ENCODE measurements at places on chromosomes 13 and 19. TPM values are rescaled to one million over a fixed set of nuclear protein-coding genes. Genes with fewer than 3 reads are reported as not detected.
A peak's percentile ranks its signal among the peaks of the same experiment; 100 is the strongest.

GRCh38 chr19:44626048-44626624, 12.8 kb downstream of the IGSF23 start:
- no peak for DNase-seq

GRCh38 chr19:9086761-9087160, at the start of gene OR1M1:
TSS of gene OR1M1 (plus strand) at chr19:9087061. CDS start at chr19:9093245, 6,184 bp downstream.
- DNase-seq = no peak

DNA sequence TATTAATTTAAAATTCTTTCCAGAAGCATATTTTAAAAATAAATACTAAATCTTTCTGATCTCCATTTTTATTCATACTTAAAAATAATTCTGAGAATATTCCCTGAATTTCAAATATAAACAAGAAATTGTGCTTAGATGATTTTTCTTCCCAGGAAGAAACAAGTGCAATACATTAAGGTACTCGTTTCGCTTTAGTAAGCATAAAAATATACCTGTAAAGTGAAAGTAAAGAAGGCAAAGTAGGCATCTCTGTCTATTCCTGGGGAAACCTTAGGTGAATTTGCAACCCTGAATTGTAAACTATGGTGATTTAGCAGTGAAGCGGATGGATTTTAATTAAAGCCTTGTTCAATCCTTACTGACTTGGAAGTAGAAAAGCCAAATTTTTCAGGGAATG, 354.2 kb downstream of the DIAPH3 start:
- DNase-seq = no peak

DNA sequence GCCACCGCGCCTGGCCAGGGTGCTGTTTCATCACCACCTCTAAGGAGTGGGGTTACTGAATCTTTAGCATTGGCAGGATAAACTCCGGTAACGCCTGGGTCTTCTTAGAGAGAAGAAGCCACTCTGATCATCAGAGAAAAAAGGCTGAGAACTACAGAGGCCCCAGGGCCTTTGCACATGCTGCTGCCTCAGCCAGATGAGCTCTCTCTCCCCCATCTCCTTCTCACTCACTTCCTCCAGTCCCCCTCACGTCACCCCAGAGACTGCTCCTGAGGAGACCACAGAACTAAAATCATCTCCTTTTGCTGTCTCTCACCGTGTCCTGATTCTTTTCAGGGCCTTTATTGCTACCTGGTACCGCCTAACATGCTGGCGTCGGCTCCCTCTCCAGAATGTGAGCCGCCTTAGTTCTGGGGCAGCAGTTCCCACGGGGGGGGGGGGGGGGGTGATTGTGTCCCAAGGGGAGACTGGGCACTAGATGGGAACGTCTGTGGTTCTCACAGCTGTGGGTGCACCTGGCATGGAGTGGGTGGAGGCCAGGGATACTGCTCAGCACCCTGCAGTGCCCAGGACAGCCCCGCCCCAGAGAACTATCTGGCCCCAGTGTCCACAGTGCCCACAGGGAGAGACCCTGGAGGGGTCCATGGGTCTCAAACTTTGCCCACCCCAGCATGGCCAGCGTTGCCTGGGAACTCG, 5.1 kb upstream of the DIRAS1 start:
- DNase-seq = peak; percentile 20

DNA sequence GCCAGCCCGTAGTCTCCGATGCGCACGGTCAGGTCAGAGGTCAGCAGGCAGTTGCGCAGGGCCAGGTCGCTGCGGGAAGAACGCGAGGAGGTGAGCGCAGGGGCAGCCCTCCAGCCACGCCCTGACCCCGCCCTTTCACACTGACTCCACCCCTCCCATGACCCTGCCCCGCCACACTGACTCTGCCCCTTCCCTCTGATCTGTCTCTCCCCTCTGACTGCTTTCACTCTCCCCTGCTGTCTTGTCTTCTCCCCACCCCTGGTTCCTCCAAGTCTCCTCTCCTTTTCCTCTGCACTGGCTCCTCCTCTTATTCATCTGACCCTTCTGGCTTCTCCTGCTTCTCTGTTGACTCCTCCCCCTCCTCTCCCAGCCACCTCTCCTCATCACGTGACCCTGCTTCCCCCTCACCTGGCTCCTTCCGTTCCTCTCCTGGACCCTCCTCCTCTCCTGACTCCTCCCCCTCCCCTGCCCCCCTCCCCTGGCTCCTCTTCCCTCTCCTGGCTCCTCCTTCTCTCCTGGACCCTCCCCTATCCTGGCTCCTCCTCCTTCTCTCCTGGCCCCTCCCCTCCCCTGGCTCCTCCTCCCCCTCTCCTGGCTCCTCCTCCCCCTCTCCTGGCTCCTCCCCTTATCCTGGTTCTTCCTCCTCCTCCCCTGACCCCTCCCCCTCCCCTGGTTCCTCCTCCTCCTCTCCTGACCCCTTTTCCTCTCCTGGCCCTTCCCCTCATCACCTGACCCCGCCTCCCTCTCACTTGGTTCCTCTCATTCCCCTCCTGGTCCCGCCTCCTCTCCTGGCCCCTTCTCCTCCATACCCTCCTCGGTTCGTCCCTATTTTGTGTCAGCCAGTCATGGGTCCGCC, 9.9 kb downstream of the LMTK3 start:
- no peak for DNase-seq

DNA sequence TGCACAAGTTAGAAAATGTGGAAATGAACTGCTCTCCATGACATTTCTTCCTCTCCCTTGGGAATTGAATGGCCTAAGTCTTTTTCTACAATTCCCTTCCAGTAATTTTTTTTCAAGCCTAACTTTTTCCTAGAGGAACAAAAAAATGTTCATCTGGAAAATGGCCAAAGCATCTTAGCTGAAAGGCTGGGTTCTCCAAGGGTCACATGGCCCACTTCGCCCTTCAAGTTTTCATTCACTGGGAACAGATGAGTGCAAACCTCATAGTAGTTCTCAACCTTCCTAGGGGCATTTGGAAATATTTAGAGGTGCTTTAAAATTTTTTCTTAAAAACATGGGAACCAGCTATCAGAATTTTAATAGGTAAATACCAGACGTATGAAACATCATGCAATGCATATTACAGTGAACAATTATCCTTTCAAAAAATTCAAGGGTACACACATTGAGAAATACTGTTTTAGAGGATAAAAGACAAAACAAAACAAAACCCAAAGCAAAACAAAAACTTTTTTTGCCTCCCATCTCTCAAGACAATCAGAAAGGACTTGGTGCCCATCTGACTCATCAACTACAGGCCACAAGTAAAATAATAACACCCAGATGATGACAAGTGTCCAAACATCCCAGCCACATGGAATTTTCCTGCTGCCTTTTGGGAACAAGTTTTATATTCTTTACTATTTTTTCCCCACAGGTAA, 208.8 kb downstream of the SLITRK6 start:
- no peak for DNase-seq

GRCh38 chr13:42298392-42298791, 26.4 kb downstream of the AKAP11 start:
- no peak for DNase-seq

GRCh38 chr13:36774931-36775330, 44.1 kb upstream of the RFXAP start:
- no peak for DNase-seq

DNA sequence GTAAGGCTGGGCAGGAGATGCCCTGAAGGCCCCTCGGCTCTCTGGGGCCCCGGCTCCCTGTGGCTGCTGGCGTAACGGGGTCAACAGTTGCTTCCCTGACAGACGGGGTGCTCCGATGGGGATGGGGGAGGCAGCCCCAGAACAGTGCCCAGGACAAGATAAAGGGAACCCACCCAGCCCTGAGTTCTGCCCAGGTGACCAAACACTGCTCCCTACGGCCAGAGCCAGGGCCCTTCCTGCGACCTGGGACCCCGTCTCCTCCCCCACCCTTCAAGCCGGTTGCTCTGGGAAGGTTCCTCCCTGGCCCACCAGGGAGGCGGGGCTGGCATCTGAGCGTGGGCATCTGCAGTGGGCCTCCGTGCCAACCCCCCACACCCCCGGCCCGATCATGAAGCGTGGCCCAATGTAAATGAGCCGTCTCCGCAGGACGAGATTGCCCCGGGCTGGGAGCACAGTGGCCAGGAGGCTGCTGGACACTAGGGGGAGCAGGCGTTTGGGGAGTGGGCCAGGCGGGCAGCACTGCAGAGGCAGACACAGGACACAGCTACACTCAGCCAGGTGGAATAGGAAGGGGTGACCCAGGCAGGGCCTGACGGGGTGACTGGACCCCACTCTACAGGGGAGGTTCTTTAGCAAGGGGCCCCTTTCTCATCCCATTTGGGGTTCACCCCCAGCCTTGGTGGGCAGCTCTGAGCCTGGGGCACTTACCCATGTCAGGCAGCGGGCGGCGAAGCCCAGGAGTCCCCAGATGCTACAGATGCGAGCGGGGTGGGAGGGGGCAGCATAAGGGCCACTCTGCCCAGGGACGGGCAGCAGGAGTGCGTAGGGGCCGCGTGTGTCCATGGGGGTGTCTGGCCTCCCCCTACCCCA, 1.2 kb upstream of the NKPD1 start:
- DNase-seq = no peak

DNA sequence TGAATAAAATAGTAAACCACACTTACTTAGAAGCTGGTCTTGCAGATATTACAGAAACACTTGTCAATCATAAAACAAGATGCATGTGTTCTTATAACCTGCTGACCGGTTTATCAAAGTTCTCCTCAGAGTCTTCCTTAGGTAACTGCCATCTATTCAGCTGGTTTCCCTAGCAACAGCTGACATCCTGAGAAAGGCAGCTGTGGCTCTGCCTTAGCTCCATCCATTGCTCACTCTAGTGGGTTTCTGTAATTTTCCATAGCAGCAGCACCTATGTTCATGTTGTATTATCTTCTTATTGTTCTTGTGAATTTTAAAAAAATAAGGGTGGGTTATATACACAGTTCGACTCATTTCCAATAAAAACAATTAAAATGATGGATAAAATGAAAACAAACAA, 87.8 kb downstream of the RAP2A start:
- no peak for DNase-seq

GRCh38 chr13:95123726-95124125, 177.5 kb downstream of the ABCC4 start:
- DNase-seq = no peak

GRCh38 chr19:30861919-30862318, 487.3 kb downstream of the TSHZ3 start:
- no peak for DNase-seq

- DNase-seq = no peak
Observed at GRCh38 chr19:468587-469256, 7.9 kb upstream of the SHC2 start.

GRCh38 chr13:80591976-80592740, 251.2 kb upstream of the SPRY2 start:
- no peak for DNase-seq

GRCh38 chr13:89407357-89407756, 1736.2 kb downstream of the SLITRK5 start:
- no peak for DNase-seq

- DNase-seq = no peak
Observed at GRCh38 chr13:110218581-110219201, 88.3 kb downstream of the COL4A1 start.

GRCh38 chr13:32407854-32408253, 20.1 kb downstream of the N4BP2L1 start:
- no peak for DNase-seq

COMP gene
- not detected for total RNA-seq

WASF3 gene
- 0.34 TPM for total RNA-seq

CASP14 gene
- not detected for total RNA-seq

OR7A5 gene
- total RNA-seq = not detected

POU4F1 gene
- total RNA-seq = not detected

STOML3 gene
- total RNA-seq = not detected

ZNF701 gene
- 48.8 TPM for total RNA-seq

MAMSTR gene
- 2.4 TPM for total RNA-seq

OVOL3 gene
- not detected for total RNA-seq

ZNF534 gene
- total RNA-seq = 0.44 TPM

TMTC4 gene
- total RNA-seq = 18.9 TPM

LAIR2 gene
- total RNA-seq = not detected

Measured in B cell (primary cell).